GM03348 (cell line): ENCODE measurements at places on chromosomes 5 and 9.

DNA sequence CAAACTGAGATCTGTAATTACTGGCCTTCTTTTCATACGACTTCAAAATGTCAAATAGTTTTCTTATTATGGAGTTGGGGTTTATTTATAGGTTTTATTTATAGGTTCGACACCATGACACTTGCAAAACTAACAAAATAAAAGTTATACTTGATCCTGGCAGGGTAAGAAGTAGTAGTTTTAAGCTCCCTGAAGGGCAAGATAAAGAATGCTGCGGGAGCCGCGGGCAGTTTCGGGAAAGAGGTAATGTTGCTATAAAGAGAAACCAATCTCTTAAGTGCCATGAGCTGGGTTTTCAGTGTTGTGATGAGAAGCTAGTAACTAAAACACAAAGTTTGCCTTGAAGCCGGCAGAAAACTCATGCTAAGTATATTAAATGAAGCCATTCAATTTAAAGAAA, 24.8 kb downstream of the PTPN3 start:
- DNase-seq = no peak

DNA sequence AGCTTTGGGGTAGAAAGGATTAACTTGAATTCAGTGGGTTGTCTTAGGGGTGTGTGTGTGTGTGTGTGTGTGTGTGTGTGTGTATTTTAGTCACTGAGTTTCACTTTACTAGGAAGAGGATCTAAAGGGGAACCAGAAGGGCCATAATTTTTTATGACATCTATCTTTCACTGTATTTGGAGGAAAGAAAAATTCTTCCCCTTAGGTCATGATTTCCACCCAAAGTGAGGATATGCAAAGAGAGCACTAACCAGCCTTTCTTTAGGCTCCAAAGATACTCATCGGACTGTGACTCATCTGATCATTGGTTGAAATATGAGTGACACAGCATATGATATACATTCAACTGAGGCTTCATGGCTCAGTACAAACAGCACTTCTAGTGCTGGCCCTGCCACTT, 75.2 kb upstream of the RASGRF2 start:
- DNase-seq = no peak

- no peak for DNase-seq
Observed at GRCh38 chr5:68378204-68378820, 162.8 kb downstream of the PIK3R1 start.

- DNase-seq = no peak
Observed at GRCh38 chr5:56369361-56369811, 136.3 kb upstream of the ANKRD55 start.

- no peak for DNase-seq
Observed at GRCh38 chr5:146732962-146733361, 145.6 kb downstream of the PPP2R2B start.

DNA sequence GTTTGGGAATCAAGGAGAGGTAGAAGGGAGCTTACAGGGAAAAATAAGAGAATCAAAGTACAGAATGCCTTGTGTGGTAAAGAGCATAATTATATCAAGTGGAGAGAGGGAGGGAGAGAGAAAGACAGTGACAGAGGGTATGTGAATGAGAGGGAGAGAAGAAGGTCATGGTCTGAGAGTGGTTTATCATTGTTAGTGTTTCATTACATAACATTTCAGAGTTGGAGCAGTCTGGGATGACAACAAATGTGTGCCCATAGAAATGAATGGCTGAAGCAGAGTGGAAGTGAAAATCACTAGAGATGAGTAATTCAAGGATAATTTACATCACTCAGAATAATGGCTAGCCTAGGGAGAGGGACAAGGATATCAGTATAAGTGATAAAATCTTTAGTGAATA, 799.2 kb downstream of the TLE1 start:
- DNase-seq = no peak

DNA sequence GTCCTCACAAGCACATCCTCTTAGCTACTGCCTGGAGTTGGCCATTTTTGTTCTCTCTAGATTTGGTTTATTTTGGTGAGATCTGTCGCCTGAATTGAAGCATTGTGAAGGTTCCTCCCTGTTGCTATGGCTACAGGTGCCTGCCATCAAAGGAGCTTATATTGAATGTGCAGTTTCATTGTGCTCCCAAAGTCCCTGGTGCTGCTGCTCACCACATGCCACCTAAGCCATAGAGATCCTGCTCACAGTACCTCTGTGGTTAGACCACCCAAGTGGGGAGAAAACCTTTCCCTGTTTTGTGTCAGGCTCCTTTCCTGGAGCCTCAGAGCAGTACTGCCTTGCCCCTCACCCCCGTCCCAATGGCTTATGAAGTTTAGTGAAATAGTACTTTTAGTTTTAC, 383.4 kb downstream of the TMEM38B start:
- no peak for DNase-seq

DNA sequence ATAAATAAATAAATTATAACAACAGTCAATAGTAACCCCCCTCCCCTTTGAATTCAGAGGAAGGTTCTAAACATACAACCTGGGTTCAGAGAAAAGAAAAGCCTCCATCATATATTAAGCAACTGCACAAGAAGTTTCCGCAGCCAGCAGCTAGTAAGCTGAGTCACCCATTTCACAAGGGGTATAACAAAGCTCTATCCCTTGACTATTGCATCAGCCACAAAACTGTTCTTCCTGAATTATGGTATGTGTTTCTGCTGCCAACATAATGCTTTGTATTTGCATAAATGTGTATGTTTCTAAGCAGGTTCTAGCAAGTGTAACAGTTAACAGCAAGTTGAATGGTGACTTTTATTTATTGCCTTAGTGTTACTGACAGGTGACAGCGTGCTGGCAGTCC, 6.8 kb upstream of the CEP120 start:
- peak; percentile 82 for DNase-seq

GRCh38 chr9:91315191-91315590, 46.5 kb downstream of the AUH start:
- no peak for DNase-seq

DNA sequence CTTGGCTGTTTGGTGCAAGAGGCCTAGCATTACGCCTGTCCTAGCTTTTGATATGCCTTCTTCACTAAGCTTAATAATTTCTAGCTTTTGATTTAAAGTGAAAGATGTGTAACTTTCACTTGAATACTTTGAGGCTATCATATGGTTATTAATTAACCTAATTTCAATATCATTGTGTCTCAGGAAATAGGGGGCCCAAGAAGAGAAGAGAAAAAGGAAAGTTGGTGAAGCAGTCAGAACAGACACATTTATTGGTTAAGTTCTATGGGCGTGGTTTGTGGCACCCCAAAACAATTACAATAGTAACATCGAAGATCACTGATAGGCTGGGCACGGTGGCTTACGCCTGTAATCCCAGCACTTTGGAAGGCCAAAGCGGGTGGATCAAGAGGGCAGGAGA, 40.9 kb upstream of the F2RL2 start:
- DNase-seq = no peak

DNA sequence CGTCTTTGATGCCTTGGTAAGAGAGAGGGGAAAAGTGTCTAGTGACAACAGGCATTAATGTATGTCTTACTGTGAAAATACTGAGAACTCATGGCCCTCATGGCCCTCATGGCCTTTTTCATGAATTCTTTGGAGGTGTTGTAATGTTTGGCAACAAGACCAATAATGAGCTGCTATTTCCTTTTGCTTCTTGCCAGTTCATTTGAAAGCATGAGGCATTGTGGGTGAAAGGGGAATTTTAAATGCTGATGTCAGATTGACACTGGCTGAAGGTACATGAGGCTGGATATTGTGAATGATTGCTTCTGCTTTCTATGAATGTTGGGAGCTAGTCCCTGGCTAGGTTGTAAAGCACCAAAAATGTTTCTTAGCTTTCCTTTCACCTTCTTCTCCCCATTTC, 79.2 kb downstream of the DOCK2 start:
- peak; percentile 60 for DNase-seq

- DNase-seq = no peak
Observed at GRCh38 chr9:115207003-115207836, 89.3 kb upstream of the TNC start.

DNA sequence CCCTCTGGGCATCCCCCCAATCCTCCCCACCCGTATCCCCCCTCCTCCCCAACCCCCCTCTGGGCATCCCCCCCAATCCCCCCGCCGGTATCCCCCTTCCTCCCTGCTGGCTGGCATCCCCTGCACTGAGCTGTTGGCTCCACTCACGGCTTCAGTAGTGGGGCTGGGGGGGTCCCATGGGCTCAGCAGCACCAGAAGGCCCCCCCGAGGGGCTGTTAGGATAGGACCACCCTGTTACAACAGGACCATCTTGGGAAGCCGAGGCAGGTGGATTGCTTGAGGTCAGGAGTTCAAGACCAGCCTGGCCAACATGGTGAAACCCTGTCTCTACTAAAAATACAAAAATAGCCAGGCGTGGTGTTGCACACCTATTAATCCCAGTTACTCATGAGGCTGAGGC, 42.4 kb downstream of the EXD3 start:
- DNase-seq = no peak

DNA sequence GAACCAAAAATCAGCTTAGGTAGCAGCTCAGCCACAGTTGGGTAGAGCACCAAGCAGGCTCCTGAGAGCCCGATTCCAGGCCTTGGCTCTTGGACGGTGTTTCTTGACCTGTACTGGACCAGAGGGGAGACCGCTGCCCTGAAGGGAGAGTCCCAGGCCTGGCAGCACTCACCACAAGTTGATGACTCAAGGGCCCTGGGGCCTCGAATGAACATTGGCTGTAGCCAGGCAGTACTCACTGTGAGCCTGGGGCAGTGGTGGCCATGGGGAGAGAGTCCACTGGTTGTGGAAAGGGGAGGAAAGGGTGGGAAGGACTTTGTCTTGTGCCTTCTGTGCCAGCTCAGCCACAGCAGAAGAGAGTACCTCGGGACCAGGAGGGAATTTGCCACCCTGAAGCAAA, 166.1 kb downstream of the EDIL3 start:
- DNase-seq = no peak

DNA sequence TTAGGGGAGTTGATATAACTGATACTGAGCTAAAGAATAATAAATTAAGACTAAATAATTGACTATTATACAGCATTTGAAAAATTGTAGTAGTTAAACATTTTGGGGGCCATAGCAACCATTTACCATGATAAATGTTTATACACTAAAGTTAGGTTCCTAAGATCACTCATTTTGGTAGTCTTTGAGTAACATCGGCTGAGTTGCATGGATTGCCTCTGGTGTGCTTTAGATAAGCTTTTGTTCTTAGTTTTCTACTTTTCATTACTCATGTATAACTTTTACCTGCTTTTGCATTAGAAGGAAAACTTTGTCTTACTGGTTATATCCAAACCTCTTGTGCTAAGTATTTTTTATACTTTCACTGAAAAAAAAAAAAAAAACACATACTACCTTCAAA, 101.2 kb downstream of the SLC44A1 start:
- no peak for DNase-seq

- DNase-seq = no peak
Observed at GRCh38 chr5:25435882-25436281, 791.1 kb upstream of the CDH10 start.

- DNase-seq = peak; percentile 58
Observed at GRCh38 chr5:61286446-61287132, 45.5 kb upstream of the ZSWIM6 start.

DNA sequence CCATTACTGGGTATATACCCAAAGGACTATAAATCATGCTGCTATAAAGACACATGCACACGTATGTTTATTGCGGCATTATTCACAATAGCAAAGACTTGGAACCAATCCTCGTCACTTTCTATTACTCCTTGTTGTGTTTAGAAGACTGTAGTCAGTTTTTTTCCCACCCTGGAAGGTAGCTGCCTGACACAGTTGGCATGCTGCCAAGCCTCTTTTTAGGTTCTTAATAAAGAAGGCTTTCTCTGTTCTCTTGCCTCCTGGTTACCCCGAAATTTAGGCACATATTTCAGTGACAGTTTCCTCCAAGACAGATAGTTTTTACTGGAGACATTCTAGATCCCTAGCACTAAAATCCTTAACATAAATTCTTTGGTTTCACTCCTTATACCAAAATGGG, 205.4 kb upstream of the PCSK5 start:
- no peak for DNase-seq
